ENCODE measurements at places on chromosomes 11 and 22. TPM values are rescaled to one million over a fixed set of nuclear protein-coding genes. Genes with fewer than 3 reads are reported as not detected.

GRCh38 chr11:114232400-114233059, 63.7 kb upstream of the NNMT start:
- DNase-seq = no peak

DNA sequence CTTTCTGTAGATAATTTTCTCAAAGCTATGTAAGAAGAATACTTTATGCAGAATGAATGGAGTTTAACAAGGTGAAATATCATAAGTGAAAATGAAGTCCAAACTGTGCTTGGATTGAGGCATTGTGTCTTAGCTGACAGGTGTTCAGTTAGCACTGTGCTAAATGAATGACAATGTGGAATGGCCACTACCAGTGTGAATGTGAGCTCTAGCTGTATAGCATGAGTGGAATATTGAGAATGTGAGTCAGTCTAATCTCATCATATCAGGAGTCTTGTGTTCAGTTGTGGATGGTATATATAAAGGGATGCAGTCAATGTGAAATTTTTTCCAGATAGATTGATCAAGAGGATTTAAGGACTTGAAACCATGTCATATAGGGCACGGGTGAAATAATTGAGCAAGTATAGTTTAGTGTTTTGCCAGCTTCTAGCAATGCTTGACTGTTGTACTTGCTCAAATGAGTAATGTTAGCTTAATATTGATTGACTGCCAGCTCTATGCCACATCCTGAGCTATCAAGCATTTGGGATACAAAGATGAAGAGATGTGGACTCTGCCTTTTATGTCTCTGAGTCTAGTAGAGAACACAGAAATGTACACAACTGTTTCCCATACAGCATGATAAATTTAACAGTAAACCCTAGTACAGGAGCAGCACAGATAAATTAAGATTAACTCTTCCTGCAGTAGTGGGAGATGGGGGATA, 10.6 kb upstream of the RAG2 start:
- DNase-seq = no peak

- no peak for DNase-seq
Measured at GRCh38 chr11:123581651-123582399, 72.6 kb downstream of the SCN3B start.

DNA sequence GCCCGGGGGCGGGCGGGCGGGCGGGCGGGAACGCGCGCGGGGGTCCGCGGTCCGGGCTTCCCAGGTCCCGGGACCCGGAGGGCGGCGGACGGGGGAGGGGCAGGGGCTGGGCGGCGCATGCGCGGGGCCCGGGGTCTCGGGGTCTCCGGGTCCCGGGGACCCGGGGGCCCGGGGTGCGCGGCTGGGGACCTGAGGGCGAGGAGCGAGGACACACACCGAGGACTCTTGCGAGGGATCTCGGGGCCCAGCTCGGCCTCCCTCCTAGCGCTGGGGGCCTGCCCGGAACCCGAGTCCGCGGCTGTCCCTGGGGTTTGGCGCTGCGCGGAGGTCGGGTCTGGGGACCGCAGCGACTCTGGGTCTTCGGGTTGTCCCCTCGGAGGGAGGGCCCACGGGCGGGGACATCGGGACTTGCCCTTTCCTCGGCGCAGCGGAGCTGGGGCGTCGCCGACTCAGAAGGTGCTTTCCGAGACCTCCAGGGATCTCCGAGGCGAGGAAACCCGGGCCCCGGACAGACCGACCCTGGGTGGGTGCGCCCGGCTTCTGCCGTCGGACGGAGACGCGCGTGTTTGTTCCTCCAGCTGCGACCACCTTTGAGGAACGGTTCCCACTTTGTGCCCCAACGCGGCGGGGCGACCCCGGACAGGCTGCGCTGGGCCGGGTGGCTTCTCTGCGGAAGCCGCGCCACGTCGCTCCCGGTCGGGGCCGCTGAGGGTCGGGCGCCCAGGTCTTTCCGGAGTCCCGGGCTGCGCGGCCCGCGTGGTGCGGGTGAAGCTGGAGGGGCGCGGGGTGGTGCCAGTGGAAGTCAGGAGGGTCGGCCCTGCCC, 540 bp downstream of the PPARA start:
- DNase-seq = no peak

- no peak for DNase-seq
Measured at GRCh38 chr11:87252869-87253268, 215.1 kb downstream of the TMEM135 start.

GRCh38 chr11:65962141-65962564, 619 bp downstream of the SART1 start:
- no peak for DNase-seq

GRCh38 chr22:44489026-44489425, 9.0 kb downstream of the RTL6 start:
- DNase-seq = no peak

OR8G5 gene
- polyA plus RNA-seq = not detected

CCND1 gene
- polyA plus RNA-seq = 72.4 TPM

RIC3 gene
- polyA plus RNA-seq = 0.30 TPM

OR4A47 gene
- polyA plus RNA-seq = not detected

OR51B2 gene
- not detected for polyA plus RNA-seq

Measured in forelimb muscle (tissue), 1 donor.